ENCODE measurements at places on chromosomes 2 and 18. TPM values are rescaled to one million over a fixed set of nuclear protein-coding genes. Genes with fewer than 3 reads are reported as not detected.

The ERLEC1 gene
- 87.7 TPM for total RNA-seq

DNA sequence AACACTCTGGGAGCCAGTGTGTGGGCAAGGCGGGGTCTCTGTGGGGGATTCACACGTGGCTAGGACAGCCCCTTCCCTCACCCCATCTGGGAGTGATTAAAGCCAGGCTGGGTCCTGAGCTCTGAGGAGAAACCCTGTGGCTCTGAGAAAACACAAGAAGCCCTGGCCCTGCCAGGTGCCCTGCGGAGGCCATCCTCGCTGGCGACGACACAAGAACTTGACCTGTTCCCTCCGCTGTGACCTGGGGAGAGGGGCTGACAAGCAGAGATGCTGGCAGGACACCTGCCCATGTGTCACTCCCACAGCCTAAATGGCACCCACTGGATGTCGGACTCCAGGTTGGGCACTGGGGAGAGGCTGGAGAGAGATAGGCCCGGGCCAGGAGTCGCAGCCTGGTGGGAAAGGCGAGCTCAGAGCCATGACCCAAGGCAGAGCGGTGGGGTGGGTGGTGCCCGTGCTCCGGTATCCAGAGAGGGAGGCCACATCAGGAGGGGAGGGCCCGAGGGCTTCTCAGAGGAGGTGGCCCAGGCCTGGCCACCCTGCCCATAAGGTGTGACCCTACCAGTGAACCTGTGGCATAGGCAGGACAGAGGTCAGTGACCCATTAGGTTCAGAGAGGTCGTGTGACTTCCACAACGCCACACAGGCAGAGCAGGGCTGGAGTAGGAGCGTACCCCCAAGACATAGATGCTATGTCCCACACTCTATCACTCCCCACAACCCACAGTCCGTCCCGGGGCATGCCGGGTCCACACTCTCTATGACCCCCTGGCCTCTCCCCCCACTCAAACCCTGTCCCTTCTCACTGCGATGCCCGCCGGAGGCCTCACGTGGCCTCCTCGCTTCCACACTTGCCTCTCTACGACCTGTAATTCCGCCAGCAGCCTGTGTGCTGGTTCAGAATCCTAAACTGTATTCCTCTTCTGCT is 59.4 kb upstream of the HPCAL1 start:
- DNase-seq: no peak

- peak; percentile 83 for DNase-seq
These were observed 11.2 kb downstream of the SCG2 start for GRCh38 chr2:223590964-223591363.

GRCh38 chr2:30780776-30781330 is 26.4 kb downstream of the CAPN13 start:
- no peak for DNase-seq

DNA sequence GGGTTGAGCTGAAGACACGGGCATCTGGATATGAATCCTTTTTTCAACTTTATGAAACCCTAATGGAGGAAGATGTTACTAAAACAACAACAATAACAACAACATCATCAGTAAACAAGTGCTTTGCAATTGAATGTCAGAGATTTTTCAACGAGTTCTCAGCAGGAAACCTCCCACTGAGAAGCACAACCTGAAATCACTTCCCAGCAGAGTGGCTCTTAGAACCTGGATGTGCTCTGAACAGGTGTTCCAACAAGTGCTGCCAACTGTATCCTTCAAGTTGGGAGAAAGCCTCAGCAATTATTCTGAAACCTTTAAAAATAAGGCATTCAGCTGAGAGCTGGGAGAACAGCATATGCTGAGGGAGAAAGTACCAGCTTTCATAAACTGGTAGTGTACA is 1622.7 kb upstream of the CELF4 start:
- no peak for DNase-seq

Measured in fibroblast of lung (primary cell).